Heart right ventricle (tissue), 16 donors: ENCODE measurements at places on chromosomes 1 and 21. TPM values are rescaled to one million over a fixed set of nuclear protein-coding genes. Genes with fewer than 3 reads are reported as not detected.

DNA sequence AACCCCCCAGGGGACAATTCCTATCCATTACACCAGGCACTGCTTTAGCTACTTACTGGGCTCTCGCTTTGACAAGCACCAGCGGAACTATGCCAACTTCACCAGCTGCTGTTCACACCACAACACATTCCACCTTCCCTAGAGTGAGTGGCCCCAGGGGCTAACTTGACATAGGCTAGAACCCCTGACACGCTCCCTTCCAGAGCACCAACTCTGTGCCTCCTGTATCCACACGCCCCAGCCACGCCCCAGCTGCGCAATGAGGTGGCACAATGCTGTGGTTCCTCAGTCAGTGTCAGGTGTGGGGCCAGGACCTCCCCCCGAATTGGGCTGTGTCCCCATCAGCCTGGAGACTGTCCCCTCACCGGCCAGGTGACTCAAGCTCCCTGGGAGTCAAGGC lies 11.7 kb upstream of the FGR start:
- no peak for DNase-seq
- H3K4me1 ChIP-seq: peaks cover 47% of the 10 kb centered on the region
- no peak overlapping the region for H3K4me3 ChIP-seq
- H3K27ac ChIP-seq: peak overlapping the region; percentile 58

- DNase-seq: no peak
- H3K27ac ChIP-seq: peak overlapping the region; percentile 98
- H3K36me3 ChIP-seq: no peaks in the 10 kb centered on the region
- peaks cover 4% of the 10 kb centered on the region for H3K4me1 ChIP-seq
- peaks cover 4% of the 10 kb centered on the region for H3K27me3 ChIP-seq
- H3K4me3 ChIP-seq: peak overlapping the region; percentile 72
Observed at GRCh38 chr1:237042526-237042891, 525 bp downstream of the RYR2 start.

DNA sequence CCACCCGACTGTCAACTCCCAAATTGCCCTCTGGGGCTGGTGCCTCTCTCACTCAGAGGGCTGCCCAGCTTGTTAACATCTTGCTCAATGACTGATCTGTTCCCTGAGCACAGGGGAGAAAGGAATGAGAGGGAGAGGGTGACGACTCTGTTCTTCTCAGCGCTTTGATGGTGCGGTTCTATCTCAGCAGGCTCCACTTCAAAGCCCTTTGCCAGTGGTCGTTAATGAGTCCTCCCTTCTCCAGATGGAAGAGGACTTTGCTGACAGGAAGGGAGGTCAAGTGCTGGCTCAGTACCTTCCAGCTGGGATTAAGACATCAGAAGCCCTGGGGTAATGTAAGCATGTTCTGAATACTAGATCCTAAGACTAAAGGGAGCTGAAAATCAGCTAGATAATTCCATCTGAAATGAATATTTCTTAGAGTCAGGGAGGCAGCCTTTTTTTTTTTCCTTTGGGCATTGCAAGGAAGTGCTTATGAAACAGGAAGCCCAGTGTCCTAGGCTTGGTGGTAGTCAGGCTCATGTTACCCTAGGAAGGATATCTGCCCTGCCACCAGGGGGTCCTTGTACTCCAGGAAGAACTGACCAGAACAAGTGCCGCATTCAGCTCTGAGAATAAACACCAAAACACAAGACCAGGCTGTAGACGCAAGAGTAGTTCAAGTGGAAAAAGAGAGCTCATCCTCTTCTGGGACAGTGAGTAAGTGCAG lies 4.7 kb downstream of the FMOD start:
- no peaks in the 10 kb centered on the region for H3K36me3 ChIP-seq
- H3K4me3 ChIP-seq: no peak overlapping the region
- no peaks in the 10 kb centered on the region for H3K27me3 ChIP-seq
- H3K27ac ChIP-seq: peak overlapping the region; percentile 39
- DNase-seq: no peak

DNA sequence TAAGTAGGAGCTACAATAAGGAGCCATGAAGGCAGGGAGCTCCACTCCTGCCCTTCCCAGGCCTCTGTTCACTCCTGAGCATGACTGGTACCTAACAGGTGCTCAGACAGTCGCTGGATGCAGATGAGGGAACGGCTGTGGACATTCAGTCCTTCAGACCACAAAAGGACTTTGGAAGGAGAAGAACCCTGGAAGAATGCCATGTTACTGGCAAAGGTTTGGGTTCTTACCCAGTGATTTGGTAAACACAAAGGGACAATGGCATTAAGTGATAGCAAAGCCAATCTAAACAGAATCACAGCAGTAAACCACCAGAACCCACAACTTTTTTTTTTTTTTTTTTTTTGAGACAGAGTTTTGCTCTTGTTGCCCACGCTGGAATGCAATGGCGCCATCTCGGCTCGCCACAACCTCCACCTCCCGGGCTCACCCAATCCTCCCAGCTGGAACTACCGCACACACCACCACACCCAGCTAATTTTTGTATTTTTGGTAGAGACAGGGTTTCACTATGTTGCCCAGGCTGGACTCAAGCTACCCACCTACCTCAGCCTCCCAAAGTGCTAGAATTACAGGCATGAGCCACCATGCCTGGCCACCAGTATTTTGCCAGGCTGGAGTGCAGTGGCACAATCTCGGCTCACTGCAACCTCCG lies 7.5 kb upstream of the CBR3 start:
- DNase-seq: no peak
- no peaks in the 10 kb centered on the region for H3K4me1 ChIP-seq
- no peaks in the 10 kb centered on the region for H3K27me3 ChIP-seq
- no peak overlapping the region for H3K27ac ChIP-seq

DNA sequence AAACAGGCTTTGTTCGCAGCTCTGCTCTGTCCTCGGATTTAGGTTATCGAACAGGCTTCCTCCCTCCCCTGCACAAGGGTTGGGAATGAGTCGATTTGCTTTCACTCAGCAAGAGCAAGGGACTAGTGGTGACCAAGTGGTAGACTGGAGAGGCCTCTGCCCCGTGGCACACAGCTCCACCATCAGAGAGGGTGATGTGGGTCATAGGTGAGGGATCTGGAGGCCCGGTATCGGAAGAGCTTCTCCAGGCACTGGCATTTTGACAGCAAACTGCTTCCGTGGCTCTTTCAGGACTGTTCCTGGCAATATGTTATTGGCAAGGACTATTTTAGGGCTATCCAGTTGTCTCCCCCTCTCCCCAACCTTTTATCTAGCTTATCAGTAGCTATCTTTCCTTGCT lies 3.1 kb upstream of the ELF3 start:
- peaks cover 5% of the 10 kb centered on the region for H3K4me1 ChIP-seq
- DNase-seq: no peak
- no peak overlapping the region for H3K27ac ChIP-seq
- H3K4me3 ChIP-seq: no peak overlapping the region
- H3K36me3 ChIP-seq: peaks cover 66% of the 10 kb centered on the region

GRCh38 chr1:36769886-36770830 lies 264.2 kb downstream of the GRIK3 start:
- H3K27ac ChIP-seq: no peak overlapping the region
- peaks cover 75% of the 10 kb centered on the region for H3K27me3 ChIP-seq
- no peaks in the 10 kb centered on the region for H3K36me3 ChIP-seq
- DNase-seq: no peak

- no peaks in the 10 kb centered on the region for H3K27me3 ChIP-seq
- H3K4me1 ChIP-seq: peaks cover 30% of the 10 kb centered on the region
- H3K36me3 ChIP-seq: no peaks in the 10 kb centered on the region
- H3K27ac ChIP-seq: no peak overlapping the region
Observed at GRCh38 chr1:184425449-184426277, 38.8 kb downstream of the C1orf21 start.

- no peak overlapping the region for H3K4me3 ChIP-seq
- DNase-seq: no peak
- H3K27ac ChIP-seq: no peak overlapping the region
- H3K27me3 ChIP-seq: no peaks in the 10 kb centered on the region
- H3K36me3 ChIP-seq: no peaks in the 10 kb centered on the region
- no peaks in the 10 kb centered on the region for H3K4me1 ChIP-seq
Observed at GRCh38 chr1:72911656-72912055, 629.3 kb upstream of the NEGR1 start.

DNA sequence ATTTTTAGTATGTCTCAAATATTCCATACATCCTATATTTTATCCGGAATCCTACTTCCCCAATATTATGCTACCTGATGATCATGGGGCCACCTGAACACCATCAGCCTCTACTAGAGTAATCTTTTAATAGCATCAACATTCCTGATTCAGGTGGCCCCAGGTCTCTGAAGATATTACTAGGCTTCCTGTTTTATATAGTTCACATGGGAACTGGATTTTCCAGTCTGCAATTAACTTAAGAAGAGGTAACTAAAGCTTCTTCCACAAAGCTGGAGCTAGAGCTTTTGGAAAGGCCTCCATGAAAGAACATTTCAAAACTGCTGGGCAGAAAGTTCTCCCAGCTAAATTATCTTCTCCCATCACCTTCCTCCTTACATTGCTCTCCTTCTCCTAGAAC lies 72.3 kb upstream of the ADAM30 start:
- H3K36me3 ChIP-seq: peaks cover 37% of the 10 kb centered on the region
- H3K4me1 ChIP-seq: peaks cover 24% of the 10 kb centered on the region
- no peak overlapping the region for H3K4me3 ChIP-seq
- DNase-seq: no peak

DNA sequence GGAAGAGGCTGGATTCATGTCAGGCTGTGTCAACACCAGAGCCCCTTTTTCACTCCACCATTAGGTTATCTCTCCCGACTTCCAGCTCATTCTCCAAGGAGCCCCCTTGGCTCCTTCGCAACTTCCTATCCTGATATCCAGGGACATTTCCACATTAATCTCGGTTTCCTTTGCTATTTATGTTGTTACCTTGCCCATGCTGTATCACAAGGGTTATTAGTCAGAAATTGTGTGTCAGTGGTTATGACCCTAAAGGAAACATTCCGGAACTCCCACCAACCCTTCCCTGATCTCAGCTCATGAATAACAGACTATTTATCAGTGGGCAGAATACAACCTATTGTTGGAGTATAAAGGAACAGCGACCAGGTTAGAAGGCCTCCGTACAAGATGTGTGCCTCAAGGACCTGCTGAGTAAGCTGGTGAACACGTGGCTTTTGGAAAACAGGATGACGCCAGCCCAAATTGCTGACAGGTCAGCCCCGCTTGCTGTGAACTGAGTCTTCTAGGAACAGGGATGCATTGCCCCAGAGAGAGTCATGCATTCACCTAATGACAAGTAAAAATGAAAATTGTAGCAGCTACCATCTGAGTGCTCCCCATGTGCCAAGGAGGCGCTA lies 121.5 kb downstream of the PLPP3 start:
- no peak overlapping the region for H3K4me3 ChIP-seq
- no peaks in the 10 kb centered on the region for H3K36me3 ChIP-seq
- H3K27ac ChIP-seq: no peak overlapping the region

GRCh38 chr21:37557261-37557950 lies 190.8 kb downstream of the DYRK1A start:
- H3K27me3 ChIP-seq: no peaks in the 10 kb centered on the region
- H3K36me3 ChIP-seq: no peaks in the 10 kb centered on the region
- peak overlapping the region; percentile 61 for H3K27ac ChIP-seq
- peak overlapping the region; percentile 14 for H3K4me3 ChIP-seq
- H3K4me1 ChIP-seq: peaks cover 39% of the 10 kb centered on the region

- H3K4me1 ChIP-seq: peaks cover 61% of the 10 kb centered on the region
- peaks cover 87% of the 10 kb centered on the region for H3K36me3 ChIP-seq
- H3K27ac ChIP-seq: peak overlapping the region; percentile 46
- H3K4me3 ChIP-seq: no peak overlapping the region
Observed at GRCh38 chr1:204459706-204460105, 34.9 kb downstream of the PIK3C2B start.

GRCh38 chr1:240831191-240831631 lies 219.3 kb upstream of the GREM2 start:
- no peaks in the 10 kb centered on the region for H3K36me3 ChIP-seq
- H3K27me3 ChIP-seq: no peaks in the 10 kb centered on the region
- no peak overlapping the region for H3K4me3 ChIP-seq
- H3K27ac ChIP-seq: no peak overlapping the region
- H3K4me1 ChIP-seq: no peaks in the 10 kb centered on the region

DNA sequence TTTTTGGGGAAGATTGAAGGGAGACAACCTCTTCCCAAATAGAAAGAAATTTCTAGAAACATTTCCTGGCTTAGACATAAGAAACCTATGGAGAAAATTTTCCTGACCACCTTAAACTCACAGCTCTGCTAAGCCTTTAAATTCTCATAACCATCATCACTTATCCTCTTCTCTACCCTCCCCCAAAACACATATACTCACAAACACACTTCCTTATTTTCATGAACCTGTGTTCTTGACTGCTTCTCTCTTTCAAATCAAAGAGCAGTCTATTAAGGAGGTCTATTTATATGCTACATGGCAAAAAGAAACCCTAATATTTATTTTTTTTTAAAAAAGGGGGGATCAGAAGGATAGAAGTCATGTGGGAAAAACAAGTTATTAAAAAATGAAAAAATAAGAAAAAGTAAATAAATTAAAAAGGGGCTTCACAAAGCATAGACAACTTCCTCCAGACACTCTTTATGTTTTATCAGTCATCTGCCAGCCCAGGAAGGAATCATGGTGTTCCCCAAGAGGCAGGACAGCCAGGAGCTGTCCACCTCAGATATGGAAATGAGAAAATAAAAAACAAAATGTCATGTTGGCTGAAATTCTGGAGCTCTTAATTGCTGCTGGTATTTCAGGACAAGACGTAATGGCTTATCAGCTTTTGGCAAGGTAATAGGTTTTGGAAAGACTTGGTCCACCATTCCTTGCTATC lies 12.8 kb upstream of the RGS2 start:
- H3K4me1 ChIP-seq: no peaks in the 10 kb centered on the region
- no peak overlapping the region for H3K4me3 ChIP-seq
- no peaks in the 10 kb centered on the region for H3K36me3 ChIP-seq
- no peaks in the 10 kb centered on the region for H3K27me3 ChIP-seq
- no peak overlapping the region for H3K27ac ChIP-seq

TPRG1L gene
- polyA plus RNA-seq: 15.1 TPM

PCAT6 gene
- polyA plus RNA-seq: 0.61 TPM

SLC6A9 gene
- 1.7 TPM for polyA plus RNA-seq

GUK1 gene
- 474 TPM for polyA plus RNA-seq

IGSF5 gene
- polyA plus RNA-seq: 1.7 TPM

BLACAT1 gene
- polyA plus RNA-seq: not detected

SAMSN1 gene
- 1.2 TPM for polyA plus RNA-seq

FNDC5 gene
- polyA plus RNA-seq: 75.1 TPM

LDLRAD2 gene
- 5.8 TPM for polyA plus RNA-seq

GJA8 gene
- polyA plus RNA-seq: not detected

LHX8 gene
- polyA plus RNA-seq: not detected

IL19 gene
- polyA plus RNA-seq: not detected

B3GALT5 gene
- under 0.01 TPM for polyA plus RNA-seq

NCF2 gene
- 2.5 TPM for polyA plus RNA-seq
